ENCODE measurements at places on chromosomes 2 and 18.

DNA sequence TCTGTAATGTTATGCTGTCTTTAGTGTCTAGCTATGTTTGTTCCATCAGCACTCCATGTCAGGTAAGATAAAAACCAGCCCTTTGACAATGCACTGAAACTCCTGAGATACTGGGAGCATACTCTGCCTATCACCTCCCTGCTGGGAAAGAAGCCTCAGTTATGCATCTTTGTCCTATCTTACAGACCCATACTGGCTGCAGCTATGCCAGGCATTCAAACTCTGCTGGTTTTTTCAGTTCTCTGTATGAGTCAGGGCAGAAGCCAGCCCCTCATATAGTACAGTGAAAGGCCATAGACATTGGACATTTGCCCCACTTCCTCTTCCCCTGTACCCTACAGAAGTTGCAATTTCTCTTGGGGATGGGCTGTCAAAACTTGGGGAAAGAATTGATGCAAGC, 181.1 kb upstream of the RGPD4 start:
- no peak for DNase-seq

DNA sequence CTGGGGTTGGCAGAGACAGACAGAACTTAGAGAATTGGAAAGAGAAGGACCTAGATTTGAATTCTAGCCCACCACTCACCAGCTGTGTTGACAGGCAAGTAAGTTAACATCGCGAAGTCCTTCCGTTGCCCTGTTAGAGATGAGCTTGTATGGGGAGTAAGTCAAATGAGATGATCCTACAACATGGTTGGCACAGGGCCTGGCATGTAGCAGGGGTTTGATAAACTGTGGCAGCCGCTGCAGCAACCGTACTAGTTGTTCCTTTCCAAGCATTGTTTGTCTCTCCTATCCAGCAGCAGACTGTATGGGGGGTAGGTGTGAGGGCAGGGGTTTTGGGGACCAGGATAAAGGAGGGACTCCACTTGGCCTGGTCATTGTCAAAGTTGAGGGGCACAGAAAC, 16.0 kb downstream of the TET3 start:
- DNase-seq = no peak

DNA sequence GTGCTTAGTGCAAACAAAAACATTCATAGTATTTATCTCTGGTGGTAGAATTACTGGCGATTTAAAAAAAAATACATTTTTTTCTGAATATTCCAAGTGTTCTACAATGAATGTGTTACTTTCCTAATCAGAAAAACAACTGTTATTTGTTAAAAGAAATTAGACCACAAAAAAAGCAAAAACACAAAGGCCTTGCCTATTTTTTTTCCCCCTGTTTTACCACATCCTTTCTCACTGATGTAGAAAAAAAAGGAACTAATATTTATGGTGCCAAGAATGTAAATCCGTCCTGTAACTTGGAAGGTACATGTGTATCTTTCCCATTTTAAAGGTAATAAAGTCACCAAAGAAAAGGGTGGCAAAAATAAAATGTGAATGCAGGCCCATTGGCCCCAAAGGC, 28.4 kb upstream of the MGAT4A start:
- no peak for DNase-seq

- no peak for DNase-seq
These were observed 564.2 kb downstream of the TSN start for GRCh38 chr2:122319539-122320132.

DNA sequence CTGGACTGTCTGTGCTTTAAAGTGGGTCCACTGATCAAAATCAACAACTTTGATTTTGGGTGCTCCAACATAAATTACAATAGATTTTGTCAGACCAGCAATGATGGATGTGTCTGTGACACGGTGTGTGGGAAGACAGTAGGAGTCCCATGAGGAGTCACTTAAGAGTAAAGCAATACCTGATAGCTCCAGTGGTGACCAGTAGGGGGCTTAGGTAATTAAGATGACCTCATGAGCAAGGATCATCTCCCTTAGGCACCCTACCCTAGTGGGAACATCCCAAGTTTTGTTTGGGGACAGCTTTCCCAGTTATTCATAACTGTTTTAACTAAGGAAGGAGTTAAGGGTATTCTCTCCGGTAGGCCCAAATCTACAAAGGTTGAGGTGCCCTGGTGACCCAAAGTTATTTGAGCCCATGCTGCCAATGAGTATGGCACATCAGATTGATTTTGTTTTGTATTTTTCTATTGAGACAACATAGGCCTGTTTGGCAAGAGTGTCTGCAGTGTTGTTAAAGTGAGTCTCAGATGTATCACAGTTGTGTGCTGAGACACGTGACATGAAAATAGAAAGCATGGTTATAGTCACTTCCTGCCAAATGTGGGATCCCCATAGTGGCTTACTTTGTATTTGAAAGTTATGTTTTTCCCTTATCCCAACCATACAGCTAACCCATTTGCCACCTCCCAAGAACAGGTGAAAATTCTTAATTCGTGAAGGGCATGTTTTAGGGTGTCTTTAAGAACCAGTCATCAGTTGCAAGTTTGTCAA, 1337.6 kb upstream of the SLC39A10 start:
- DNase-seq = peak; percentile 3

DNA sequence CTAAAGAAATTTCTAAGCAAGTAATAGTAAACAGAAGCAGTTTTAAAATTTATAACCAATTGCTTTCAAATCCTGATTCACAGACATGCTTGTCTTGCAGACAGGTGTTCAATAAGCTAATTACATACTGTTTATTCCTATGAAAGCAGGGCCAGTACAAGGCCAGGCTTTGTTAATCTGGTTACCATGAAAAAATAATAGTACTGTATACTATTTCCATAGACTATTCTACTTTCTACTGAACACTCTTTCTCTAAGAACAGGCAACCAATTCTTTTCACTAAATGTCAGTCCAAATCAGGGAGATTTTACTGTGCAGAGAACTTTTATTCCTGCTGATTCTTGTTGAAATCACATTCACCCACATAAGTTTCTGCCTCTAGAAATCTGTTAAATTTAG, 2.9 kb upstream of the SRSF7 start:
- no peak for DNase-seq

- no peak for DNase-seq
These were observed 757.7 kb downstream of the KCNJ3 start for GRCh38 chr2:155456222-155456621.

- no peak for DNase-seq
These were observed 7.6 kb downstream of the ZFP36L2 start for GRCh38 chr2:43218702-43219382.

DNA sequence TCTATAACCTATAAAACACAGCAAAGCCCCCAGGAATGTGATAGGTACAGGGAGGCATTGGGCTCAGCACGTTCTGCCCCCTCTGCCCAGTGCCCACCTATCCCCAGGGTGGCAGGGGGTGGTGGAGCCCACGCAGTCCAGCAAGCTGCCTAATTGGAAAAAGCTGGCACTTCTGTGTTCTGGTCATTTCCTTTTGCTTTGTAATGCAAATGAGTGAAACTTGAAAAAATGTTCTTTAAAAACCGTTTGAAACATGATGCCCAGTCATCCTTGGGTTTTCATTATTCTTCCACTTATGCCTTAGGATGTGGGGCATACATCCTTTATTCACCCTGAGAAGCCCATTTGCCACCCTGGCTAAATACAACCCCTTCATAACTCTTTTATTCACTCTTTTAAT, 89.9 kb upstream of the LTBP1 start:
- DNase-seq = no peak

GRCh38 chr2:145760781-145761649, 1241.1 kb upstream of the ZEB2 start:
- no peak for DNase-seq

GRCh38 chr18:27005589-27005988, 140.1 kb upstream of the AQP4 start:
- DNase-seq = peak; percentile 15

- no peak for DNase-seq
These were observed 95.2 kb upstream of the BOD1L2 start for GRCh38 chr18:57051657-57052044.

DNA sequence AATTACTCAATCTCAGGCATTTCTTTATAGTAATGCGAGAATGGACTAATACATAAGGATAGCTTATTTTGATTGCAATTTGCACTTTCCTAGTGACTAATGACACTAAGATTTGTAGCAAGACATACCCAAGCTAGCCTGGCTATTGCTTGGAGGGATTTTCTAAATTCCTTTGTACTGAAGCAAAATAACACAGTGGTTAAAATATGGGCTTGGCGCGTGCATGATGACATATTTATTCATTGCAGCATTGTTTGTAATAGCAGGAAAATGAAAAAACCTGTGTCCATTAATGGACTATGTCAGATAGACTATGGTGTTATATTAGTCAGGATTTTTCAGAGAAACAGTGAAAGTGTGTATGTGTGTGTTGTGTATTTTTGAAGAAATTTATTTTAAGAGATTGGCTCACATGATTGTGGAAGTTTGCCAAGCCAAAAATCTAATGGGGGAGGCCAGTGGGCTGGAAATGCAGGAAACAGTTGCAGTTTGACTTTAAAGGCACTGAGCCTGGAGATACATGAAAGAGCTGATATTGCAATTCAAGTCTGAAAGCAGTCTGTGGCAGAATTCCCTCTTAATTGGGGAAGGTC, 16.7 kb upstream of the LAPTM4A start:
- DNase-seq = no peak

DNA sequence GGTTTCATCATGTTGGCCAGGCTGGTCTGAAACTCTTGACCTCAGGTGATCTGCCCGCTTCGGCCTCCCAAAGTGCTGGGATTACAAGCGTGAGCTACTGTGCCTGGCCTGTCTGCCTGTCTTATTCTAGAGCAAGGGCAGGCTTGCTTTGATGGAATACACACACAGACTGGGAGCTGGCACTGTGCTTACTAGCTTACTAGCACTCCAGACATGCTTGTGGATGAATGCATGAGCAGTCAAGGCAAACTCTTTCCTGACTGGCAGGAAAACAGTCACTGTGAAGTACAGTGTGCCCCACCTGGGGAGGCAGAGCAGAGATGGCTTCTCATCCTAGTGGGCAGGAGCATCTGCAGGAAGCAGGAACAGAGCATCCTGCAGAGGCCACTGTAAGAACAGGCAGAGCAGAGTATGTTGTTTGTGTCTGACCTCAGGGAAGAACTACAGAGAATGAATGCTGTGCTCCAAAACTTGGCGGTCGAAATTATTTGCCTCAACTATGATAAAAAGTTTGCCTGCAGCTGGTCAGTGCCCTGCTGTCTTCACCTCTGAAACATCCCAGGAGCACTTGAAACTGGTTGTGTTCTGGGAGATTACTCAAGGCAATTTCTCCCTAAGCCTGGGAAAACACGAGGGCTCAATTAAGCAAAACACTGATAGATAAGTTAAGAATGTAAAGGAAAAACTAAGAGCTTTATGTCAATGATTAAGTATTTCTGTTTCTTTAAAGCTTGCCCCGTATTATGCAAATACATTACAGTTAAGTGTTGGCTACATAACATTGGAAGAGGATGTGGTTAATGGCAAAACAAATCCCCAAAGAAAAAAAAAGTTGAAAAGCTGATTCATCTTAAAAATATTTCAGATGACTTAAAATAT, 102.4 kb downstream of the VAPA start:
- DNase-seq = no peak

DNA sequence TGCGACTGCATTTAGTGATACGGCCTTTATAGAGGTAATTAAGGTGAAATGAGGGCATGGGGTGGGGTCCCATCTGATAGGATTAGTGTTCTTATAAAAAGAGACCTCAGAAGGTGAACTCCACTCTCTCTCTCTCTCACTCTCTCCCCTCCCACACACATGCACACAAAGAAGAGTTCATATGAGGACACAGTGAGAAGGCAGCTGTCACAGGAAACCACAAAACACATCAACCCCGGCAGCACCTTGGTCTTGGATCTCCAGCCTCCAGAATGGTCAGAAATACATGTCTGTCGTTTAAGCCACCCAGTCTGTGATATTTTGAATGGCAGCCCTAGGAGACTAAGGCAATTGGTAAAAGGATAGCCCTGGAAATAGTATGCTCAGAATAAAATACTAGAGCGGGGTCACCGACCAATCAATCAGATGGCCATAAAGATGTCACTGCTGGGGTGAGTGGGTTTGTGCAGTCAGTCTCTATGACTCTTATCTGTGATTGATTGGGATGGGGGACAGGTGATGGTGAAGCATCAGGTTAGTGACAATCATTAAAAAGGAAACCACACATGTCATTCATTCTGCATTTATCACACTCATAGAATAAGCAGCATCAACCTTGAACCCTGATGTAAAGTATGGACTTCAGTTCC, 118.9 kb upstream of the POU3F3 start:
- DNase-seq = no peak

DNA sequence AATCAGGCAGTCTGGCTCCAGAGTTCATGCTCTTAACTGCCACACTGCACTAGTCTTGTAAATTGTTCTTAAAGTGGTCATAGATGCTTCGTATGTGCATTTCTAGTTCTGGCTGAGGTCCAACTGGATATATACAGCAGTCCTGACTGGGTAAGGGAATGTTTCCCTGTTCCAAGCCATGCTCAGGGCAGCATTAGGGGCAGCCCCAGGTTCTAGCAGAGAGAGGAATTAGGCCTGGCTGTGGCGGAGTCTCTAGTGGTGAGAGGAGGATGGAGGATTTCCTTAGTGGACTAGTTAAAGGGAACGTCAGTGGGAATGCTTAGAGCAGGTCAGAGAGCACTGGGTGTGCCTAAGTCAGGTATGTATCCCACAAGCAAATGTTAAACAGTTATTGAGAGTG, 28.0 kb downstream of the UBE2E3 start:
- no peak for DNase-seq

DNA sequence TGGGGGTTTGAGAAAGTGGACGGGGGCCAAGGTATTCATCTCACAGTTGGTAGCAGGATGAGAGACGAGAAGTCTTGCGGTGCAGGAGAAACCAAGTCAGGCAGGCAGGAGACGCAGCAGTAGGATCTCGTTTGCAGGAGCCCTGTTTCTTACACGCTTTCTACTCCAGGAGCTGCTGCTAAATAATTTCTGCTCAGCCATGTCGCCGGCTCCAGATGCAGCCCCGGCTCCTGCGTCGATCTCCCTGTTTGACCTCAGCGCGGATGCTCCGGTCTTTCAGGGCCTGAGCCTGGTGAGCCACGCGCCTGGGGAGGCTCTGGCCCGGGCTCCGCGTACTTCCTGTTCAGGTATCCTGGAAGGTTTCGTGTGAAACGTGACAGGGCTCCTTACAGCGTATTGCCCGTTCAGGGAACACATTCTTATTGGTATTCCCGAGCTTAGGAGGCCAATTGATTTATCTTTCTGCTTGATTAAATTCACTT, 494 bp downstream of the ANKZF1 start:
- DNase-seq = no peak

GRCh38 chr2:232541195-232541960, 1.9 kb downstream of the CHRNG start:
- no peak for DNase-seq

DNA sequence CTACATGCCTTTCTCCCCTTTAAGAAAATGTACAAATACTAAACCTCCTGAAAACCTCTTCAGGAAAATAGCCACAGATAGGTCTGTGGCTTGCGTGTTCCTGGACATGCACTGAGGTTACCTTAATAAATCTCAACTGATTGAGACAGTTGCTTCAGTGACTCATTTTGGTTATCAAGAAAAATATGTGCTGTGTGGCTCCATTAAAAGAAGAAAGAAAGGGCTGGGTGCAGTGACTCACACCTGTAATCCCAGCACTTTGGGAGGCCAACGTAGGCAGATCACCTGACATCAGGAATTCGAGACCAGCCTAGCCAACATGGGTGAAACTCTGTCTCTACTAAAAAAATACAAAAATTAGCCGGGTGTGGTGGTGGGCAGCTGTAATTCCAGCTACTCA, 27.1 kb downstream of the CREG2 start:
- DNase-seq = no peak

- no peak for DNase-seq
These were observed 14.3 kb upstream of the TANC1 start for GRCh38 chr2:158953926-158954763.

- DNase-seq = no peak
These were observed 267.2 kb downstream of the FBXO15 start for GRCh38 chr18:73880387-73880786.

GRCh38 chr18:42074704-42075103, 119.7 kb downstream of the PIK3C3 start:
- DNase-seq = no peak
